ENCODE measurements at places on chromosomes 7 and 10.
A peak's percentile ranks its signal among the peaks of the same experiment; 100 is the strongest.

DNA sequence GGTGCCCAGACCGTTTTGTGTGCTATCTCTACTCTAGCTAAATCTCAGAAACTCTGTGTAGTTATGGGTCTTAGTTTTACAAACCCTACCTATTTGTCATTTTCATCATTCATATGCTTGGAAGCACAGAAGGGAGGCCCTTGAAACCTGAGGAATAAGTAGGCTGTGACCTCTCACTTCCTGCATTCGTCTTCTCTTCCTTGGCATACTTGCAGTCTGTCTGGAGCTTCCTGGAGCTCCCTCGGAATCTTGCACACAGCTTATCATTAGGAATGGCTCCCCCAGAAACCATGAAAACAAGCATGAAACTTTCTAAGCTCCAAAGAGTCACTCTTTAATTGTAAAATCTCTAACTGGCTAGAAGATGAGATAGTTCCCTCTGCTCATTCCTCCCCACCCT, 376.9 kb upstream of the MYO3A start:
- DNase-seq, result no peak

DNA sequence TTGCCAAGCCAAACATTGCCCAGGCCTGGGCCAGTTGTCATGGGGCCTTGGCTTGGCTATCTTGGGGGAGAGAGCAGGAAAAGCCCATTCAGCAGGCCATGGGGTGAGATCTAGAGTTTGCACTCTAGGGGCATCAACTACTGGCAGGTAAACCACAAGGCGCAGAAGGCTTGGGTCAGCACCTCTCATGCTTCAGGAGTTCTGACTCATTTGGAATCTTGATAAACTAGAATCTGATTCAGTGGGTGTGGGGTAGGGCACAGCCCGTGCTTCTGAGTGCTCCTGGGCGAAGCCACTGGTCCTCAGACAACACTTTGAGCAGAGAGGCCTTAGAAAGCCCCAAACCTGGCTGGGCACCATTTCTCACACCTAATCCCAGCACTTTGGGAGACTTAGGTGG, 81.1 kb downstream of the RGS10 start:
- no peak for DNase-seq

DNA sequence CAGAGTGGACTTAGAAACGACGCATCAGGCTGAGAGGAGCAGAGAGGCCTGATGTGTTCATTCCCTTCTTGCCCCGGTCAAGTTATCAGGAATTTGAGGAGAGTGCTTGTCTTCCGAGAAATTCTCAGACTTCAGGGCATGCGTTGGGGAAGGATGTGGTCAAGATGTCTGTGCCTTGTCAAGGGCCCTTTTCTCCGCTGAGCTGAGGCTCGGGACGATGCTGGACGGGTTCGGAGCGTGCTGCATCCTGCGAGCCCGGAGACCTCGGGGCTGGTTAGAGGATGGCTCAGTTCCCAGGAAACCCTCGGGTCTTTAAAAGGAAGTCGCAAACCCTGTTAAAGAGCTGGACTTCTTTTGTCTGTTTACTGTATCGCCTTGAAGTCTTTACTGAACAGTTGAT, 325.4 kb downstream of the ADARB2 start:
- DNase-seq, result no peak

DNA sequence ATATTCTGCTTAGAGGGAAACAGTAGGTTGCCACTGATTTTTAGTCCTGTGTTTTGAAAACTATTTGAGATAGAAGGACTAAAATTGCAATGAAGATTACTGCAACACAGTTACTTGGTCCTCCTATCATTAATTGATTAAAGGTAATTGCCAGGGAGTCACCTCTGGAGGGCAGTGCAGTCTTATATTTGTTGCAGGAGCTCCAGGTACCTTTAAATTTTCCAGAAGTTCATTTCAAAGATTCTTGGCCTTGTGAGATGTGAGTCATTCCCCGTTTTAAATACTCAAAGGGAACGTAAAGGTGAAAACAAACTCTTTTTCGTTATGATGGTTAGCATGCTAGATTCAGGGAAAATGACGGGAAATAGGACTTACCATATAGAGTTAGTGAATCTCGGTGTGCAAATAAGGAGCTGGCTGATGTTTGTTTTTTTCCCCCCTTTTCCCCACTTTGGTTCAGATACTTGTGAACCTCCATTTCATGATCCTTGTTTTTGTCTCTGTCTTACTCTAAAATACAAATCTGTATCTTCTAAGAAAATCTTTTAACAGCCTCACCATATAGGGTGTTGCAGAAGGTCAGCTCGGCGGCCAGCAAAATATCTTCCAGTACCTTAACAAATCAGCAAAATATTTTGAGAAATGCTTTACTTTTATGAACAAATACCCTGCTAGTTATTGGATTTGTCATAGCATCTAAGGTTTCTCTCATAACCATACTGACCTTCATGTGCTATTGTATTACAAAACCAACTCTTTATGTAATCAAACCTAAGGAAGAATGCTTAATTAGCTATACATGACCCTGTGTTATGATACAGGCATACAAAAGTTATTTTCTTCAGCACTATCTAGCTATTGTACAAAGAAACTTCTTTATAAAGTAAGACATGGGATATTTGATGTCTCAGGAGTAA, 143.0 kb upstream of the HDAC9 start:
- DNase-seq, result no peak

- DNase-seq, result no peak
Measured at GRCh38 chr7:141610671-141611070, 59.5 kb downstream of the AGK start.

DNA sequence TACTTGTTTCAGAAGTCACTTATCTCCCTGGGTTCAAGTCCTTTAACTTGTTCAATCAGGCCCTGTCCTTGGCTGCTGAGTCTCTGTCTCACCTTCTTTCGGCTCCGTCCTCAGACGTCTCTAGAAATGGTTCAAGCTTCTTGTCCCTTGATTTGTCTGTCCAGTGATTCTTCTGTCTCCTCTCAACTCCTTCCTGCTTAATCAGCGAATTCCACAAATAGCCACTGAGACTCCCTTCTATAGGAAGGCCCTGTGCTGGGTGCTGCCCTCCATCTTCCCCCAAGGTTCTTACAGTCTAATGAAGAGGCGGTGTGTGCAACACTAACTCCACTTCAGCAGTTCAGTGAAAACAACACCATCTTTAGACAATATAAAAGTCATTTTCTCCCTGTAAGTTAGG, 12.7 kb downstream of the FAM241B start:
- DNase-seq, result no peak

- DNase-seq, result no peak
Measured at GRCh38 chr7:17105701-17106100, 192.8 kb upstream of the AHR start.

- no peak for DNase-seq
Measured at GRCh38 chr7:74344132-74344496, 54.9 kb downstream of the CLIP2 start.

- DNase-seq, result no peak
Measured at GRCh38 chr10:74967911-74968666, 141.7 kb downstream of the KAT6B start.

- DNase-seq, result no peak
Measured at GRCh38 chr7:116616555-116617059, 55.4 kb upstream of the MET start.

- DNase-seq, result no peak
Measured at GRCh38 chr10:1249142-1249920, 193.1 kb downstream of the WDR37 start.

GRCh38 chr10:52637592-52637991, 135.0 kb downstream of the MBL2 start:
- DNase-seq, result no peak

GRCh38 chr7:42852531-42852930, 59.3 kb downstream of the C7orf25 start:
- no peak for DNase-seq

DNA sequence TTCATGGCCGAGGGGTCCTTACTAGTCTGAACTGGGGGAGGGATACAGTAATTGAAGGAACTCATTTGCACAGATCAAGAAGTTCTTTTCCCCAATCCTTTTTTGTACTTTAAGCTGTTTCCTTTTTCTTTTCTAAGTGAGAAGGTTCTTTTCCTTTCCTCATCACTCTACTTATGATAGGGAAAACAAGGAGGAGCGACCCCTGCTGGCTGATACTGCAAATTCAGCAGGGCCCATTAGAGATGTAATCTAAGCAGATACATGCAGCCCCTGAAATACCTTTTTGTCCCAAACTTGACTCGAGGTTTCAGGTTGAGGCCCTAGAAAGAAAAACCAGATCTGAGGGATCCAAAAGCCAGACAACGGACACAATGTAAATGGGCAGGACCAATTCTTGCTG, 305.5 kb downstream of the DNAJB9 start:
- peak; percentile 7 for DNase-seq

GRCh38 chr10:103703941-103704919, 151.1 kb downstream of the SH3PXD2A start:
- no peak for DNase-seq

- DNase-seq, result no peak
Measured at GRCh38 chr7:94421681-94422080, 27.0 kb downstream of the COL1A2 start.

GRCh38 chr10:70426823-70427222, 14.7 kb downstream of the NODAL start:
- no peak for DNase-seq

- no peak for DNase-seq
Measured at GRCh38 chr7:17441557-17441956, 143.1 kb downstream of the AHR start.

GRCh38 chr10:59384761-59385160, 22.4 kb upstream of the FAM13C start:
- no peak for DNase-seq

GRCh38 chr7:17772581-17773288, 167.6 kb downstream of the SNX13 start:
- DNase-seq, result no peak

DNA sequence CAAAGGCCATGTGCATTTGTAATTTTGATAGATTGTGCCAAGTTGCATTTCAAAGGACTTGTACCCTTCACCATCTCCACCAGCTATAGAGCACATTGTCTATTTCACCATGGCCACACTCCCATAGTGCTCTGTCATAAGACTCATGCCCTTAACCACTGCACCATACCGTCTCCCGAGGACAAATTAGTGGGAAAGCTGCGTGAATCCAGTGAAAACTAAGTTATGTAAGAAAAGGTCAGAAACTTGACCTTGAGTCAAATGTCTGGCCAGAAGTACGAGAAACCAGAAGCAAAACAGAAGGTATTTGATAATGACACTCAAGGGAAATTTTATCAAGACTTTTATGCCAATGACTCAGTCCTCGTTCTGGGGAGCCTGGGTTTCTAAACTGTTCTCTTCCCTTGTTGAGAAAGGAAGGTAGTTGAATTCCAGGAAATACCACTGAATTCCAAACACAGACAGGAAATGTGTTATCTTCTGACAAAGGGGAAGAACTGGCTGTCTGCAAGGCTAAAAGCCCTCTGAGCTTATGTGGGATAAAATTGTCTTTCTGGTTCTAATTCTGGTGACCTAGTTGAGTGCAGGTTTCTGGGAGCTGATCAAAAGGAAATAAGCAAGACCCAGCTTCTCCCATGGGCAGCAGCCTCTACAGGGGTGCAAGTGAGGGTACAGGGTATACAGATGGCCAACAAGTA, 49.7 kb downstream of the CDK1 start:
- no peak for DNase-seq

GRCh38 chr10:43226441-43226840, 40.4 kb downstream of the RASGEF1A start:
- no peak for DNase-seq

DNA sequence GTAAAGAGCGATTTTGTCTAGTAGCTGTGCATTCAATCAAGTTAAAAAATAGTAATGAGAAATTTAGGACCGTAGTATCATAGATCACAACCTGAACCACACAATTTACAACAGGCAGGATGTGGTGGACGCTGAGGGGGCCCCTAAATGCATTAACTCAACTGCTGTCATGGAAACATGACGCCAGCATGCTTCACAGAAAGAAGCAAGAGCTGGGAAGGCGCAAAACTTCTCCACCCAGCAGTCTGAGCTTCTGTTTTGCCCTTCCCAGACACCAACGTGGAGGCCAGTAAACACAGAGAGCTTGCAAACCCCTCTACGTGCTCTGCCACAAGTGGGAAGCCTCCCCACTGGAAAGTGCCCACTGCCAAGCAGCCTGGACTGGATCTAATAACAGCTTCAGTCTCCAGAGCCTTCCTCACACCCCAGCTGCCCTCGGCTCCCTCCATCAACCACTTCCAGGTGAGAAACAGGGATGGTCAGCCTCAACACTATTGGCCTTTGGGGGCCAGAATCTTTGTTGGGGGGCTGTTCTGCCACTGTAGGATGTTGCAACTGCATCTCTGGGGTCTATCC, 151.8 kb downstream of the SFMBT2 start:
- DNase-seq, result peak; percentile 47

- no peak for DNase-seq
Measured at GRCh38 chr10:14407567-14407966, 76.8 kb upstream of the FRMD4A start.

GRCh38 chr10:1938317-1938716, 201.0 kb upstream of the ADARB2 start:
- peak; percentile 31 for DNase-seq

DNA sequence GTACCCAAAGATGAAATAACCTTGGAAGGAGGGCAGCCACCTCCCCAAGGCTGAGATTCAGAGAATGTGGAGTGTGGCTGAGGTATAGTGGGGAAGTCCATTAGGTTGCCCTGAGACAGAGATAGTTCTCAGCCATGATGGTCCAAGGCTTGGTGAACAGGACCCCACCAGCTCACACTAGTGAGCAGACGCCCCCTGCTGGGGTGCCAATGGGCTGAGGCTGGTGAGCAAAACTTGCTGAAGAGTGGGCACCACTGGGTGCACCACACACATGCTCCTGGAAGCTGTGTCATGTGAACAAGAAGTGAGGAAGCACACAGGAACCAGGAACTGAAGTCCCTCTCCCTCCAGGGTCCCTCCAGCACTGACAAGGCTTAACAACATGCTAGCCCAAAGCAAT, 8.9 kb downstream of the FBXL13 start:
- DNase-seq, result peak; percentile 41

DNA sequence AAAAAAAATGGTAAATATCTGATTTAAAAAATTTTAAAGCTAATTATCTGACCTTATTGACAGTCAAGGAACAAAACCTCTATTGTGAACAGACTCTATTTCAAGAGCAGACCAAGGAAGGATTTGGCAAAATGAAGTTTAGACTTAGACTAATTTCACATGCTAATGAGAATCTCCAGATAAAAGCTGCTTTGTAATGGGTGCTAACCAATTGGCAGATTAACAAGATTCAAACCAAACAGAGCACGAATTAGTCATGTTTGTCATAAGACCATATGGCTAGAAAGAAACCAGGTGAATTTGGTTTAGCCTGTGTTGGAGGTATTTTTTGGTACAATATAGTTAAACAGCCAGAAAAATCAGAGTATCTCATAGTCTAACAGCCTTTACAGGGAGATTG, 429.1 kb upstream of the NFE2L3 start:
- no peak for DNase-seq
